ENCODE measurements at places on chromosomes 11 and 22.

GRCh38 chr22:24437741-24438328 is 10.4 kb downstream of the ADORA2A start:
- no peak for DNase-seq

DNA sequence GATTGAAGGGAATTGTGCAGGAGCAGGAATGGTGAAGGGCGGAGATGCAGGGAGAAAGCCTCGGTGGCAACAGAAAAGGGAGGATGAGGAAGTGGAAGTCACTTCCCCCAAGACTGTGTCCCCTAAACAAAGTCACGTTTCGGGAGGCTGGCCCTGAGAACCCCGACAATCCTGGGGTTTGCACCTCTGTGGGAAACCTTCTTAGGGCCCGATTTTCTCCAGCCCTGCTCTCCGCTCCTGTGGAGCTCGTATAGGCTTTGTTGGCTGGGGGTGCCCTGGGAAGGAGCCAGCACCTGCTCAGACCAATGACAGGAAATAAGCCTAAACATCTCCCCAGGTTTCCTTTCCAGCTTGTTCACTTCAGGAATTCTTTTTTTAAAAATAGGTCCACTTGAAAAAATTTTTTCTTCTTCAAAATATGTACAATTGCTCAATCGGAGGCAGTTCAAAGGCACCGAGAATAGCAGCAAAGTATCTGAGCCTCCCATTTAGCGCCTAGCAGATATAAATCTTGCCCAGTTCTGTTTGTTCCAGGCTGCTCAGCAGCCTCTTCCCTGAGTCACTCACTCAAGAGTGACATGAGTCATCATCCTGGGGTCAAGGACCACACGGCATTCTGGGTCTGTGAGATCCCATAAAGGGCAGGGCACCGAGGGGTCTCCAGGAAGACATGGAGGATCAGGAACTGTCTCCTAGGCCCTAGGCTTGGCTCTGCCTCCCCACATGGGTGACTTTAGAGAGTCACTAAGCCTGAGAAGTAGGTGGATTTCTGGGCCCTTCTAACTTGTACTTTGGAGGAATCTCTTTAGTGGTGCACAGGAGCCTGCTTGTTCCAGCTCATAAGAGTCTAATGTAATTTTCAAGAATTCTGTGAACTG is 34.0 kb downstream of the IRAG1 start:
- DNase-seq: peak; percentile 12

DNA sequence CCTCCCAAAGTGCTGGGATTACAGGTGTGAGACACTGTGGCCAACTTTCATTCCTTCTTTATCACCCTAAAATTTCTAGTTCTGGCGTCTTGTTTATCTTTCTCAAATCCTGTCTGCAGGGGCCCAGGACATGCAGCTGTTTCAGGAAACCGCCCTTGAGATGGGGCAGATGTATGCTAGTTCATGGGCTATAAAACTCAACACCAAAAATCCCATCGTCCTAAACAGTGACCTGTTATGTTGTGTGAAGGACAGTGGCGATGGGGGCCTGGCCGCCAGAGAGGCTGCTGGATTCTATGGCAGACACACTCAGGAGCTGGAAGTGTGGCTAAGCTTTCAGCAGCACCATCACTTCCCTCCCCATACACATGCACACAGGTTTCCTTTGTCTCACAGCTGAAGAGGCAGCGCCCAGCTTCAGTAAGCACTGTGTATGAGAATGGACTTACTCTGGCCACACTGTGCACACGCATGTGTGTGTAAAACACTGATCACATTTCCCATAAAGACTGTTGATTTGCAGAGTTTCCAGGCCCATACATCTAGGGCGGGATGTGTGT is 36.7 kb downstream of the MARK2 start:
- DNase-seq: no peak

DNA sequence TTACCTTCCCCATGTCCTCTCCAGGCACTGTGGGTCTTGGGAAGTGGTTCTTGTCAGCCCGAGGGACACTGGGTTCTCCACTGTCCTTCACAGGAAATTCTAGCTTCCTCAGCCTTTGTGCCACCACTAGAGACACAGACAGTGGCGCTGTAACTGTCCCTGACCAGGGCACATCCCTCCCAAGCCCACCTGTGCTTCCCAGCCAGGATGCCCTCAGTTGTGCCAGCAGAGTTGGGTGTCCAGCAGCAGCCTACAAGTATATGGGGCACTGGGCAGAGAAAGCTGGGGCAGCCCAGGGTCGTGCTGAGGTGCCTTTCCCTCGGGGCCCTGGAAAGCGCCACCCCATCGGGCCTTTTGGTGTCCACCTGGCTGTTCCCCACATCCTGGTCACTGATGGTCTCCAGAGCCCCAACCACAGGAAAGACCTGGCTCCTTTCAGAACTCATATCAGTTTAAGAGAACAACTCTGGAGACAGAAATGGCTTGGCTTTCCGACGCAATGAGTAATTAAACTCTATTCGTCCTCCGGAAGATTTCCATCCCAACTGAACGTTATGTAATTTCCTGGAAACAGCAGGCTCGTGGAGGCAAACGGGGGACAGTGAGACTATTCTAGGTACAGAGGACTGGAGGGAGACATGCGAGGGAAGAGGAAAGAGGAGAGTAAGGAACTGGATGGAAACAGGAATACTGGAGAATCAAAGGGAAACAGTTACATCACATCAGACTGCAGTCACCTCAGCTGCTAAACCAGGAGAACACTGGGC is 28.6 kb downstream of the PPP2R1B start:
- no peak for DNase-seq

GRCh38 chr22:46762238-46763050 is at the start of gene TBC1D22A:
TSS of gene TBC1D22A (plus strand) at chr22:46762650. CDS start at chr22:46762787, 137 bp downstream.
- DNase-seq: peak; percentile 95

DNA sequence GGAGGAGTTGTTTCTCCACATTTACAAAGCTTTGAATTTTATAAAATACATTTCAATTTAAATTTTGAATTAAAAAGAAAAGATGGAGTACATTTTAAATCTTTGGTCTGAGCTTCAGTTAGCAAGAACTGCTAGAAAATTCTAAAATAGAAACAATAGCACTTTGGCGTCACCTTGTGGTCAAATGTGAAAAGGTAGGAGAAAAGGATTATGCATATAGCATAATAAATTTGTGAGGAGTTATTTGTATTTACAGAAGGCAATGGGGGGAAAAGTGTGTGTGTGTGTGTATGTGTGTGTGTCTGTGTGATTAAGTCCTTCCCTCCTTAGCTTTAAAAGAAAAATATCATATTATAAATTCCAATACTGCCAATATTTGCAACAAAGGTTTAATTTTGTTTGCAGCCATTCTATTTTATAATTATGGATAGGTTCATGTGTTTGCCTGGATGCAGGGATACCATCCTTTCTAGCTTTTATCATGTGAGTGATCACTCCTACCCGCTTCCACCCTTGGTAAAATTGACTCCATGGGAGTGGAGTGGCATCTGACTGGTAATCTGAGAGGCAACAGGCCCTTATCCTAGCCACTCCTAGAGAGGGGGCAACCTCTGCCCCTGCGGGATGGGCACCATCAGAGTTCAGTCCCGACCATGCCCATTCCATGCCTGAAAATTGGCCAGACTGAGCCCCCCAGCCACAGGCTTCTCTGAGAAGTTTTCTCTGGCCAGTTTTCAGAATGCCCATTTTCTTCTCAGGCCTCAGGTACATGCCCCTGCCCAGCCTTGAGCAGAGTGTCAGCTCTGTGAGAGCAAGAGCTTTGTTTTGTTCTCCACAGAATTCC is 13.6 kb upstream of the LGR4 start:
- DNase-seq: peak; percentile 66

DNA sequence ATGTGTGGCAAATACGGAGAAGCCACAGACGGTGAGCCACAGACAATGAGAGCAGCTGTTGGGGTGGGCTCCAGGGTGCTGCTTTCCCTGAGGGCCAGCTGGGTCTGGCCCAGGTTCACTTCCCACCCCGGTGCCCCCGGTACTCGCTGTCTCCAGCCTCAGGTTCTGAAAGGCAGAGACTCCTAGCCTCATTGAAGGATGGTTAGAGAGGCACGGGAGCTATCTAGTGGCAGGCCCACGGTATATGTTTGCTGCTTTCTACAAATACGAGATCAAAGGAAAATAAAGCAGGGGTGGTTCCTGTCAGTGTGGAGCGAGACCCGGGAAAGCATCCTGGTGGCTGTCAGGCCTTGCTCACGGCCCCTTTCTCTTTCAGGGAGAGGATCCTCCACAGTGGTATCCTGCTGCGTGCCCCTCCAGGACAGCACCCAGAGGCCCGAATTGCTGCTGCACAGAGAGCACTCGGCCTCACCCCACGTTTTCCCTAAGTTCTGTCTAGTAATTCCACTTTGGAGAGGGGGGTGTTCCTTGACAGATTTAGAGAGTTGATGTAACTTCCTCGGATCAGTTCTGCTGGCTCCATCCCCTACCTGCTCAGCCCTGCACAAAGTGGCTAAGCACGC is 3.0 kb downstream of the TMEM80 start:
- DNase-seq: no peak

GRCh38 chr11:69055212-69055586 is 6.5 kb downstream of the TPCN2 start:
- DNase-seq: no peak

GRCh38 chr11:43486141-43486540 is 127.4 kb downstream of the TTC17 start:
- DNase-seq: no peak

DNA sequence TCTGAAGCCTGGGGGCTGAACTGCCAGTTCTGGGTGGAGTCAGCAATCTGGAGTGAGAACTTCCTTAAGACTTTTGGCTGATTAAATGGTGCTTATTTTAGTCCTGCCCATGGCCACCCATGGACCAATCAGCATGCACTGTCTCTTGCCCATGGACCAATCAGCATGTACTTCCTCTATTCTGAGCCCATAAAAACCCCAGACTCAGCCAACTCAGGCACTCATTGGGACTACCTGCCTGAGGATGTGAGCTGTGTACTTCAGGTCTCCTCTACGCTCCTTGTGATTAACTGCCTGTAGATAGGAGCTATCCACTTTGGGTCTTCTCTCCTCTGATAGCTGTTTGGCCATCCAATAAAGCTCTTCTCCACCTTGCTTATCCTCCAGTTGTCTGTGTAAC is 342.3 kb upstream of the CCDC179 start:
- no peak for DNase-seq

GRCh38 chr11:122703541-122704272 is 48.2 kb downstream of the UBASH3B start:
- no peak for DNase-seq

- no peak for DNase-seq
These were observed 19.1 kb upstream of the RCN1 start for GRCh38 chr11:32071811-32072210.

DNA sequence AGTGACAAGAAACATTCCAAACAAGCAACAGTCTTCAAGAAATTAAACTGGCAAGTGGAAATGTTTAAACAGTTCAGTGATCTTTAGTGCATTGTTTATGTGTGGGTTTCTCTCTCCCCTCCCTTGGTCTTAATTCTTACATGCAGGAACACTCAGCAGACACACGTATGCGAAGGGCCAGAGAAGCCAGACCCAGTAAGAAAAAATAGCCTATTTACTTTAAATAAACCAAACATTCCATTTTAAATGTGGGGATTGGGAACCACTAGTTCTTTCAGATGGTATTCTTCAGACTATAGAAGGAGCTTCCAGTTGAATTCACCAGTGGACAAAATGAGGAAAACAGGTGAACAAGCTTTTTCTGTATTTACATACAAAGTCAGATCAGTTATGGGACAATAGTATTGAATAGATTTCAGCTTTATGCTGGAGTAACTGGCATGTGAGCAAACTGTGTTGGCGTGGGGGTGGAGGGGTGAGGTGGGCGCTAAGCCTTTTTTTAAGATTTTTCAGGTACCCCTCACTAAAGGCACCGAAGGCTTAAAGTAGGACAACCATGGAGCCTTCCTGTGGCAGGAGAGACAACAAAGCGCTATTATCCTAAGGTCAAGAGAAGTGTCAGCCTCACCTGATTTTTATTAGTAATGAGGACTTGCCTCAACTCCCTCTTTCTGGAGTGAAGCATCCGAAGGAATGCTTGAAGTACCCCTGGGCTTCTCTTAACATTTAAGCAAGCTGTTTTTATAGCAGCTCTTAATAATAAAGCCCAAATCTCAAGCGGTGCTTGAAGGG is 6.0 kb downstream of the MALAT1 start:
- DNase-seq: no peak

- DNase-seq: no peak
These were observed 52.4 kb downstream of the MAML2 start for GRCh38 chr11:96290631-96291030.

- DNase-seq: no peak
These were observed 10.6 kb upstream of the SH3BP1 start for GRCh38 chr22:37628830-37629229.

- DNase-seq: no peak
These were observed 54.7 kb downstream of the PICALM start for GRCh38 chr11:86014221-86014620.

GRCh38 chr22:33817512-33818127 is 102.7 kb downstream of the LARGE1 start:
- no peak for DNase-seq

DNA sequence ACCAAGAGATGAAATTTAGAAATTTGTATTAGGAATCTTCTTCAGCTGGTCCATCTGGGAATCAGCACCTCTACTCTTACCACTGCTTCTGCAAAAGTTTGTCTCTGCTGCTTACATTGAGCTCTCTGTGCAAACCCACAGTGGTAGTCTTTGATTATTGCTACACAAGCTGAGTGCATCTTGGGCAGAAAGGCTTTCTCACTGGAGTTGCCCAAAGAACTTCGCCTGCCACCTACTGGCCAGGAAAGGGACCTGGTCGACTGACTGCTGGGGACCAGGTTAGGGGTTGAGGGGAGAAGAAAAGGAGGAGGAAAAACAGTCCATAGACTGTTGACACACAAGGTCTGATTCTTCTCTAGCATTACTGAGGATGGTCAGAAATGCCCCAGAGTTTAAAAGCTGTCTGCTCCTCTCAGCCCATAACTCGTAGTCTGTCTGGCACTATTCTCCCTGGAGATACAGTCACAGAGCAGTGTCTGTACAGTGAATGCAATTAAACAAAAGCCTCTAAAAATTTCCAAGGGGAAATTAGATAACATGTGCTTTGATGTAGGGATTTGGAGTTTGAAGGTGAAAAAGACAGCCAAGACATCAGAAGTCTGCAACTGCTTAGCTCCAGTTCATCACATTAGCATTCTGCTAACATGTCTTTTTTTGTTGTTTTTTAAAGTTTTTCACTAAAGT is 215.0 kb upstream of the CTSC start:
- DNase-seq: peak; percentile 27

DNA sequence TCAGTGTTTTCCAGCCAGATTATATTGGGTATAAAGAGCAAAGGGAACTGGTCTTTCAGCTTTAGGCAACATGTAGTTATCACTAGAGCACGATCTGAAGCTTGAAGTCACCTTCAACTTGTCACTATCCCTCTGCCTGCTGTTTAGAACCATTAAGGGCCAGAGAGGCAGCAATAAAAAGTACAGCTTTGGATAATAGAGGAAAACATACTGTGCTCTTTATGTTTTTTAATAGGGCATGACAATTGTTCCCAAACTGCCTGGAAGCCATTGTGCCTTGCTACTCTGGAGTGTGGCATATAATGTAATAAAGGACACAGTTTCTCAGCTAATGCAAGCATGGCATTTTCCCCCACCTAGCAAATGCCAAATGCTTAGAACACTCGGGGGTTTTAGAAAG is 1912.0 kb upstream of the RAG2 start:
- DNase-seq: no peak

DNA sequence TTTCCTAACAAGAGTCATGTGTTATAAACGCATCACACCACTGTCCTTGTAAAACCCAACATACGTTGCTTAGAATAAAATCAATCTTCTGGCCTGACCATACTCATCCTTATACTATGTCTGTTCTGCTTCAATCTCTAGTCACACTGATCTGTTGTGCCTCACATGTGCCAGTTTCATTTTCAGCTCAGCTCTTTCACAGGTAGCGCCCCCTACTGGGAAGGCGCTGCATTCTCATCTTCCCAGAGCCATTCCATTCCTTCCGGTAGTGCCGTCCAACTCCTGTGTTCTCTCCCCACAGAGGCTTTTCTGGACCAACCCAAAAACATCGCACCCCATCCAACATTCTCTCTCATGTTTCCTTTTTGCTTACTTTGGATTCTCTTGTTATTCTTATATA is 22.2 kb downstream of the CASP5 start:
- DNase-seq: peak; percentile 69
